ENCODE measurements at places on chromosomes 13 and 19. TPM values are rescaled to one million over a fixed set of nuclear protein-coding genes. Genes with fewer than 3 reads are reported as not detected.

Gene HSH2D
- total RNA-seq: 83.6 TPM

DNA sequence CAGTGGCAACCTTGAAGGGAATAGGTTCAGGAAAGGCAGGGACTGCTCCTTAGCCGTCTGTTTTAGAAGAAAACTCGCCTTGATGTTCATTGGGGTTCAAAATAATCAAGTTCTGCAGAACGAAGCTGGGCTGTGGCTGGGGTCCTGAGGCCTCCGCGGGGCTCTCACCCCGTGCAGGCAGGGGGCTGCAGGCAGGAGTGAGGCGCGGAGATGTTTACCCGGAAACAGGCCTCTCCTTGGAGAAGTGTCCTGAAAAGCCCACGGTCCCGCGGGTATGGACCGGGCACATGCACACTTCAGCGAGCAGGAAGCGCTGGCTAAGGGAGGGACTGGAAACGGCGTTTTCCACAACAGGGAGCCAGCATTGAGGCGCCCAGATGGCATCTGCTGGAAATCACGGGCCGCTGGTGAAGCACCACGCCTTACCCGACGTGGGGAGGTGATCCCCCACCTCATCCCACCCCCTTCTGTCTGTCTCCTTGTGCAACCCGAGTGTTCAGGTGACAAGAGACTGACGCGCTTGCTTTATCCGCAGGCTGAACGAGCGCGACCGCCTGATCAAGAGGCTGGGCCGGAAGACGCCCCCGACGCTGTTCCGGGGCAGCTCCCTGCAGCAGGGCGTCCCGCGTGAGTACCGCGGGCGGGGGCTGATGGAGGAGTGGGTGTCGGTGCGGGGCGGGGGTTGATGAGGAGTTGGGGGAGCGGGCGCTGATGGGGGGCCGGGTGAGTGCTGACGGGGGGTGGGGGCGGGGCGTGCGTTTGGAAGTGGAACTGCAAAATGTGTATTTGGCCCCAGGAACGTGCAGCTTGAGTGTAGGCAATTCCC lies 39.6 kb downstream of the SHISA2 start:
- peak; percentile 76 for DNase-seq

GRCh38 chr13:114127473-114128347 lies 4.7 kb downstream of the RASA3 start:
- no peak for DNase-seq

- no peak for DNase-seq
Measured at GRCh38 chr13:38173403-38173802, 176.2 kb upstream of the UFM1 start.

GRCh38 chr13:25222740-25223139 lies 50.7 kb upstream of the AMER2 start:
- DNase-seq: no peak

DNA sequence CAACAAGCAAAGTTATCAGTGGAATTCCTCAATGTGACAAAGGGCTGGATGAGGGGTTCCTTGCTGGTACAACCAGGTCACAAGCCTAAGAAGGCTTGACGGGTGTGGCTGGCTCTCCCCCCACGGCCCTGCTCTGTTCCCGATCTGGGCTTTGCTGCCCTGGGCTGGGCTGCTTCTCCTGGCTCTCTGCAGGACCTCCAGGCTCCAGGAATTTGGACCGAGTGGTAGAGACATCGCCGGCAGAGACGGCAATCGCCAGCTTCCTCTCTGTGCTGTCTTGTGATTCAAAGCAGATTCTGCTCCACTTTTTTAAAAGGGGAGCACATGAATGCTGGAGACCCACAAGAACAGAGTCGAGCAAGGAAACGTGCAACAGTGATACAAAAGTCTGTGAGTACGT lies at the start of gene SERPINE3:
Gene SERPINE3, plus strand, starts transcription at position 338 of the 400 bp plus-strand sequence. CDS start 1,401 bp downstream, outside the sequence.
- DNase-seq: no peak

DNA sequence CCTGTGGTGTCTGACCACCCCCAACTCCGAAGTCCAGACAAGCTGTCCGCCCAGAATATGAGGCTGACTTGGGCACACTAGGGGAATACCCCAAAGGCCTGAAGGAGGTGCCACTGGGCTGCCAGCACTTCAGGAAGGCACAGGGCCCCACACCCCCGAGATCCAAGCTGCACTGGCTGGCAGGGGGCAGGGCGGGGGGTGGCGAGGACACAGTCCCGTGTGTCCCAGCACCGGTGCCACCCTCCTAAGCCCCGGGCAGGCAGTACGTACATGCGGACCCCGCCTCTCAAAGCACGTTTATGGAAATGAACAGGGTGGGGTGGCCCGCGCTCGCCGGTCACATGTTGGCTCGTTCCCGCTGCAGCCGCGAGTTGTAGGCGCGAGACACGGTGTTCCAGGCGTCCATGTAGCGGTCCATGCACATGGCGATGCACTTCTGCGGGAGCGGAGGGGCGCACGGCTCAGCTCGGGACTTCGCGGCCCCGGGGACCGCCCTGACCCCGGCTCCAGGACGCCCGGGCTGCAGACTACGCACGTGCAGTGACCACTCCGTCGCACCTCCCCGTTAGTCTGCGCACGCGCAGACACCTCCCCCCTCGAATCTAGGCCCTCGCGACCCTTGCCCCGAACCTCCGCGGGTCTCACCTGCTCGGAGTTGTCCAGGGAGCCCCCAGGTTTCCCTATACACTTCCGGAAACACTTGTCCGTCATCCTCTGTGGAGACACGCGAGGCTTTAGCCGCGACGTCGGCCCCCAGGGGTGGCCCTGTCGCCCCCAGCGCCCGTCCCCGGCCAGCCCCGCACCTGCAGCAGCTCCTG lies 566 bp downstream of the TIMM13 start:
- peak; percentile 62 for DNase-seq

DNA sequence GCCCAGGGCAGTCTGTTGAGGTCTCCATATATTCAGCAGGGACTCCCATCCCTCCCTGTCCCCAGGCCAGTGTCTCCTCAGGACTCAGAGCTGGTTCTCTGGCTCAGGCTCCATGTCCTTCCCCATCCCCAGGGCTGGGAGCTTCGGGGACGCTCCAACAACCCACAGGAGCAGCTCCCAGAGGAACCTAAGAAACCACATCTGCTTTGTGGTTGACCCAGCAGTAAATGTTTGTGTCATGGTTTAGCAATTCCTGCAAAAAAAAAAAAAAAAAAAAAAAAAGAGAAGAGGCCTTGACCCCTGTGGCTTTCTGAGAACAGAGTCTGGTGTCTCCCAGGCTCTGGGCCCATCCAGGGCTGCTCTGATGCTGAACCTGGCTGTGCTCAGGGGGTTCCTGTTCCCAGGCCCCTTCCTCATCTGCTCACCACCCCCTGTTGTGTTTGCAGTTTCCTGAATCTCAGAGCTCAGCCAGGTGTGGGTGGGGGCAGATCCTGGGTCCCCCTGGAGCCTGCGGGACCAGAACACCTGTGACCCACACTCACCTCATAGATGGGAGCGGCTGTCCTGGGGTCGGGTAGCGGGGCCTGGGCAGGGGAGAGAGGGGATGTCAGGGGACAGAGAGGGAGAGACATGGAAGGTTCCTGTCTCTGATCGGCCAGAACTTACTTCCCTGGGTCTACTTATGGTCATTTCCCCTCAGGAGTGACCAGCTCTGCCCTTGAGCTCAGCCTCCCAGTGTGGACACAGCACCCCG lies 25.2 kb upstream of the CEACAM1 start:
- DNase-seq: no peak

Gene GSK3A
- total RNA-seq: 49.0 TPM

DNA sequence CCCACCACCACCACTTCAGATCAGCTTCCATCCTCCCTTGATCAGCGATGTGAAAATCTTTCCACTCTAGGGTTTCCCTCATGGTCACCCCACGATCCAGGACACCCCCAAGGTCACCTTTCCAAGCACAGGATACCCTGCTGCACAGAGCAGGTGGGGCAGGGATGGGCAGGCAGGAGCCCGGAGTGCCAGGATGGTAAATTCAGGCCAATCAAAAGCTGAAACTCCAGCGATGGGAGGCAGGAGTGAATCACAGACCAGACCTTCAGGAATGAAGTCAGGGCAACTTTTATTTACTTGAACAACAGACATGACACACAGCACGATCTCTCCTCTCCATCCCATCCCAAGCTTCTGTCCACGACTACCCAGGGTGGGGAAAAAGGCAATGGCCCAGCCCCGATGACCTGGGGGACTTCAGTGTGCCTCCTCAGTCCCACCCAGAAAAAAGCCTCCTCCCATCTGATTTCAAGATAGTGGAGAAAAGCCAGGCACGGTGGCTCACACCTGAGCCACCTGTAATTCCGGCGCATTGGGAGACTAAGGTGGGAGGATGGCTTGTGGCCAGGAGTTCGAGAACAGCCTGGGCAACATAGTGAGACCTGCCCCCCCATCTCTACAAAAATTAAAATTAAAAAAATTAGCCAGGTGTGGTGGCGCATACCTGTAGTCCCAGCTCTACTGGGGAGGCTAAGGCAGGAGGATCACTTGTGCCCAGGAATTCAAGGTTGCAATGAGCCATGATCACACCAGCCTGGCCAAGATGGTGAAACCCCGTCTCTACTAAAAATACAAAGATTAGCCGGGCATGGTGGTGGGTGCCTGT lies 39.2 kb downstream of the ZSWIM4 start:
- no peak for DNase-seq

DNA sequence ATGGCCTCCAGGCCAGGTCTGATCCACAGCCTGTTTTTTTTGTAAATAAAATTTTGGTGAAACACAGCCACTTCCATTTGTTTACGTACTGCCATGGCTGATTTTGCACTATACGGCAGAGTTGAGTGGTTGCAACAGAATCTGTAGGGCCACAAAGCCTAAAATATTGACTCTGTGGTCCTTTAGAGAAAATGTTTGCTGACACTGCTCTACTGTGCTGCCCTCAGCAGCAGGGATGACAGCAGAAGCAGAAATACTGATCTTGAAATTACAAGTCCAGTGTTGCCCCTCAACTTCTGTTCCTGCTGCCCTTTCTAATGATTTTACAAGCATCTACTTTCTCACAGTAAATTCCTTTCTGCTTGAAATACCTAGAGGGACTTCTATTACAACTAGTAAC lies 245.2 kb downstream of the RGCC start:
- DNase-seq: no peak

GRCh38 chr13:48790966-48791365 lies 137.2 kb downstream of the CYSLTR2 start:
- DNase-seq: no peak

DNA sequence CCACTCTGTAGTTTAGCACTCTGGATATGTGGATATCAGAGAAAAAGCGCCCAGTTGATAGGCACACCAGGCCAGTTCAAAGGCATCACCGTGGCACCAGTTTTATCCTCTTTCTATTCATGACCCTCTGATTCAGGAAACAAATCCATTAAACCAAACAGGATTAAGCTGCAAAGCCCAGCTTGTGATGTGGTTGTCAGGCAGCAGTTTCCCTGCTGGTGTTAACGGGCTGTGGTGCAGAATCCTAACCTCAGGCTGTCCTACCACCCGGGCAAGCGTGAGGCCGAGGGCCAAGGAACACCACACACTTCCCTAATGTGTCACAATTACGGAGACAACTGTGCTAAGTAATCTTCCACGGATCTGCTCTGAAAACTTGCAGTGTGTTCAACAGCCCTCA lies 209.1 kb downstream of the OLFM4 start:
- no peak for DNase-seq

GRCh38 chr19:14097532-14098151 lies 7.1 kb upstream of the SAMD1 start:
- DNase-seq: no peak
